Ascending aorta (tissue), 2 donors: ENCODE measurements at places on chromosomes 12 and 14.

DNA sequence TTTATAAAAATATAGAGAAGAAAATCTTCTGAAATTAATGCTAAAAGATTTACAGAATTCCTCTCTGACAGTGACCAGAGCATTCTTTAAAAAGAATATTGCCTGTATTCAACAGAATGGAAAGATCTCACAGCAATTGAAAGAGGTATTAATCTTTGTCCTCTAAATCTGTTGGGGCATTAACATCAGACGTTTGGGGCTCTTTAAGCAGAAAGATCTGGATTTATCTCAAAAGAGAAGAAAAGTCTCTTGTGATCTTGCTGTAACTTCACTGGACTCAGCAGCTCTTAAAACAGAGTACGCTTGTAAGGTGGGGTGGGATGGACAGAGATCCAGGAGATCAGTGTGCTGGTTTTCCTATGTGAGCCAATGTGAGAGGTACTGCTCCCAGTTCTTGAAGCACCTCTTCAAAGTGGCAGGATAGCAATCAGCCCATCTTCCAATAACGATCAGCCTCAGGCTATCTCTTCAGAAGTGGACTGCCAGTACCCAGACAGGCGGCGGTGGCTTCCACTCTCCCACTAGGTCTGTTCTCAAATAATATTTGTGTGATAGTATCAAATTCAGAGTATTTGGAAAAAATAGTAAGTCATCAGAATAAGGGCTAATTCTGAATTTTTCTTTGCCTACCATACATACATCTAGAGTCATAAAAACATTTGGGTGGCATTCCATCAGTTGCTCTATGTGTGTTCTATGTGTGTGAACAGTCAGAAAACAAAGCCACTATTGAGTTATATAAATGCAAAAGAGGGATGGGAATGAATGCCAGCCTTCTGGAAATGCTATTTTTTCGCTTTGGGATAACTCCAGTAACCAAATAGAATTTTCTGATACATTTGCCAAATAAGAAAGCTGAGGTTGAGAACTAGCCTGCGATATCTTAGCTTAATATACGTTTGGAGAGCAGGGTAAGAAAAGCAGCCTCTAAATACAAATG lies 237.4 kb upstream of the RGS6 start:
- DNase-seq: no peak

DNA sequence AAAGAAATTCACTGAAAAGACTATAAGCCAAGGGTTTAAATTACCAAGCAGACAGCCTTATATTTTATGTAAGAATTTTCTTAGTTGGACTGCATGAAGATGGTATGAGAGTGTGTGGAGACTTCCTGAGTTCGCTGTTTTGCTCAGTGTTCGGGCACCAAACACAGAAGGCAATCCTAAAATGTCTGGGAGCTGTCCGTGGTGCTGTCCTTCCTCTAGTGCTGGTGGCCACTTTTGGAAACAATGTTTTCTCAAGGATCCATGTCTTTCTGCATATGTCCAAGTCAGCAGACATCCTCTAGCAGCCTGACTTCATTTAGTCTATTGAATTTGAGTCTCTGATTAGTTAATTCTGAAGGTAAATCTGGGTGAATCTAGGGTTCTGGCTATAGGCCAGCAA lies 135.8 kb downstream of the SLC8A3 start:
- no peak for DNase-seq

DNA sequence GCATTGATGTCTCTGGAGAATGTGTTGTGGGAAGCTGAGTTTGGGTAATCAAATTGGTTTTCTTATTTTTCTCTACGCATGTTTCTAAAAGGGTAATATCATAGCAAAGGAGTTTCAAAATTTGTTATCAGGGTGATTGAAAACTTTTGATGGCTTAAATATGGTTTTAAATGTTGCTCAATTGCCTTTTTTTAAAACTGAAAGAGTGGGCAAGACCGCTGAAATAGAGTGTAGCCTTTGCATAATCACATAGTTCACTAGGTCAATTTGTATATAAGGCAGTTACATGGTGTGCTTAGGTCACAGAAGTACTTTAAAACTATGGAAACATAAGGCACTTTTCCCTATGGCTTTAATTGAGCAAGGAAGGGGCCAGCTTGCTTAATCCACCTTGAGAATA lies 167.4 kb downstream of the SNAPC1 start:
- no peak for DNase-seq

DNA sequence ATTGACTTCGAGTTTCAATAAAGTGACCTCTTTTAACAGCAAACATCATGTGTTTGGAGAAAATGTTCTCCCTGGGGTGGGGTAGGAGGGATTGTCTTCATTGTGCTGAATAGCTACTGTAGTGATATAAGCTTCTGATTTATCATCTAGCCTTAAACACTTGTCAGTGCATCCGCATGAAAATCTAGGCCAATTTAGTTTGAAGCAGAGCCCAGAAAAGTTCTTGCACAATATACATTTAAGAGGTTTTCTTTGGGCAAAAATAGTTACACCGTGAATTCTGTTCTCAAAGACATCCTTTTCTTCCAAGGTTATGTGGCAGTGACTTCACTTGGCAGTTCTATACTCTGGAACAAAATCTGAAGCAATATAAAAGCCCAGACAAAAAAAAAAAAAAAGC lies 136.0 kb upstream of the IFNG-AS1 start:
- DNase-seq: no peak

GRCh38 chr12:3594966-3595365 lies 104.0 kb downstream of the PRMT8 start:
- DNase-seq: no peak

GRCh38 chr14:104090071-104090748 lies 4.7 kb downstream of the ASPG start:
- no peak for DNase-seq

- DNase-seq: peak; percentile 83
These were observed 3.4 kb upstream of the TRAFD1 start for GRCh38 chr12:112121780-112122565.

DNA sequence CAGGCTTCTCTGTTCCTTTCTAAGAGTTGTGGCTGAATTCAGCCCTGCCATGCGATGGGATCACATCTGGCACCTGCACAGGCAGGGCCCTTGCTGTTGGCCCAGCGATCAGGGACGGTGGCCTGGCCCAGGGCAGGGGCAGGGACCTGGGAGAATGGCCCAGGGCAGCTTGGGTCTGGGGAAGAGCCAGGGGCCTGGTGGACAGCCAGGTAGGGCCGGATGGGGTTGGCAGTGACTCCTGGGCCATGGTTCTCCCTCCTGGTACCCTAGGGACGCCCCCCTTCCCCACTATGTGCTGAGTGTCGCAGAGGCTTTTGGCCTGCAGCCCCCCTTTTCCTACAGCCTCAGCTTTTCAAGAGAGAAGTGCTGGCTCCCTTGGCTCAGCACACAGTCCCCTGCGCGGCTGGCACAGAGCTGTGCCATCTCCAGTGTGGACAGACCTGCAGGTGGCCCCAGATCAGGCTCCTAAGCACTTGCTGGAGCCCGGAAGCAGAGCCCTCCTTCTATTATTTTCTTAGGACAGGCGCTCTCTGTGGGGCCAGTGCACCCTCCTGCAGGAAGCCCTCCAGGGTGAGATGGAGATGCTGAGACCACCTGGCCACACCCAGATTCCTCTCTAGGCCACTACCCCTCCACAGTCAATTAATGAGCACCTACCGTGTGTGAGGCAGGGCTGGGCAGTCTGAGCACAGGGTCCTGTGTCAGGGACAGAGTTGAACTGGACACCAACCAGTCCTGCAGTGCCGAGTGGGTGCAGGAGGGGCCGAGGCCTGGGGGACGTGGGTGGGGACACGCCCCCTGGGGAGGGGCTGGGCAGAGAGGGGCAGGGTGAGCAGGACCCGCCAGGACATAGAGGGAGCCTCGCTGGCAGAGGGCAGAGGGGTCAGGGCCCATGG lies 267.6 kb downstream of the ADGRD1 start:
- DNase-seq: no peak

- no peak for DNase-seq
These were observed 33.3 kb downstream of the RAD52 start for GRCh38 chr12:916240-916639.
